ENCODE measurements at places on chromosomes 6 and 20.

DNA sequence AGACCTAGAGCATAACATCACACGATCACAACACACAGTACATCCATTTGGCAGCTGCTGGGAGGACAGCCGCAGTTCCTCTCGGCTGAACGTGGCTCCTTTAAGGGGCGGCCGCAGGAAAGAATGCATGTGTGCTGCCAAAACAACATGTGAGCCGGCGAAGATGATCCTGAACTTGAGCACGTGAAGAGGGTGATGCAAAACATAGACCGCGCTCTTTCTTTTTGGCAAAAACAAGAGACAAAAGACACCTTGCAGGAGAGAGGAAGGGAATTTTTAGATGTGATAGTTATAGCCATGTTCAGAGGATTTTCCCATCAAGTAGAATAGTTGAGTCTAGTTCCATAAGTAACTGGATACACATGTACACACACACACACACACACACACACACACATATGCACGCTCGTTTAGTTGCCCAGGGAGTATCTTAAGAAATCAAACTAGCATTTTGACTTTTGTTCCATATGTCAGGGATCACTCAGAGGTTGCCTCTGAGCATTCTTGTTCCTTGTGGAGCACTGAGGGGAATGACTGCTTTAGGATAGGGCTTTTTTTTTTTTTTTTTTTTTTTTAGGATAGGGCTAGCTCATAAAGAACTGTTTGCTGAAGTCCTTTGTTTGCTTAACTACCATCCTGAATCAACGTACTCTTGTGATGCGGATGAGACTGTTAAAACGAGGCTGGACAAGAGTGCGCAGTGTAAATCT is 21.7 kb upstream of the RANBP9 start:
- DNase-seq: no peak

GRCh38 chr6:19535351-19535750 is 301.8 kb upstream of the ID4 start:
- no peak for DNase-seq

GRCh38 chr6:169626649-169627048 is 75.2 kb downstream of the WDR27 start:
- no peak for DNase-seq

GRCh38 chr6:90123831-90124230 is 172.8 kb downstream of the BACH2 start:
- no peak for DNase-seq

- DNase-seq: no peak
These were observed at the start of gene RSPO3 for GRCh38 chr6:127118298-127119101. Gene RSPO3 (plus strand): TSS chr6:127118671. CDS start chr6:127119193, 522 bp downstream.

DNA sequence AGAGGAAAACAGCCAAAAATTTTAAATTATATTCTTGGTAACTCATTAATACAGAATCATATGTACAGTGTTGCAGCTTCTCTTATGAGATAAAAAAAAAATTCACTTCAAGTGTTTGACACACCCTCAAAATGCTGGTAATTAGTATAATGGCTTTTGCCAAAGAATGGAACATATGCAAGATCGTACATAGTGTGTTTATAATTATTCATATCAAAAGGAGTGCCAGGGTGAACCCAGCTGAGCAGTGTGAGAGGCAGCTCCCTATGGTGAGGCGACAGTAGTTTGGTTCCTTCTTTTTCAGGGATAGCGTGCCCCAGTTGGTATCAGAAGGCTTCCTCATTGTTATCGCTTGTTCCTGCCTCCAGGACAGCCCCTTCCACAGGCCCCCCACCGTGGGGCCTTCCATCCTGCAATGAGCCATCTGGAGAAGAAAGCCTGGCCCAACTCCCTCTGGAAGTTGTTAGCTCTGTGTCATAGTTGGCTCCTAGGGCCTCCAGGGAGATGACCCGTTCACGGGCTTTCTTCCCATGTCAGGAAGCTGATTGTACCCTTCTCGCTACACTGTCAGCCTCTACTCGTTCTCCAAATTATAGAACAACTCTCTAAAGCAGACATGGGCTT is 150.7 kb downstream of the FRK start:
- no peak for DNase-seq

DNA sequence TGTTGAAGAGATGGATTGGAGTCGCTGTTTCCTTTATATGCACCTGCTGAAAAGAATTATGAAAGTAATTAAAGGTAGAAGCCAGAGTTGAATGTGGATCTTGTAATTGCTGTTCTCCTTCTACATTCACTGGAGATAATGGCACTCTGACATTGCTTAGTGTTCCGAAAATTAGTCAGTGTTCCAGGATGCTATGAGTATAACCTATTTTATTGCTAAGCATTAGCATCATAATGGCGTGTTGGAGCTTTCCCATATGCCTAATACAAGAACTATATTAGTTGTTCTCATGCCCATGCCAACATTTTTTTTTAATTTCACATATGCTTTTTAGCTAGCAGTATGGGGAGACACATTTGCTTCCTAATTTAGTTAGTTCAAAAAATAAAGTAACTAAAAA is 236.4 kb downstream of the ARHGAP18 start:
- DNase-seq: no peak

DNA sequence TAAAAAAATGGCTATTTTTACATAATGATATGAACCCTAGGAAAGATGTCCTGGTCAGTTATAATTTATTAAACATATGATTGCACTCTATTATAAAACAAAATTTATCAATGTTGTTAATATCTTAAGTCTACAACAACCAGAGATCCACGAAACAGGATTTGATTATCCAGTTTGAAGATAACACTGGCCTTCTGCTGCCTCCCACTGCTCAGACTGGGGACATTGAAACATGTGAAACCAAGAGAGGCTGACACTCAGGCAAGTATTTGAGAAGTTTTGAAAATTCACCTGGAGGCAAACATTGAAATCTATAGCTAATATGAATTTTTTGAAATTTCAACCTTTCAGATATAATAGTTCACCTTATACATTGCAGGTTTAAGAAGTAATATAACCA is 219.3 kb upstream of the HSF2 start:
- DNase-seq: no peak

- DNase-seq: no peak
These were observed 31.5 kb upstream of the TGM2 start for GRCh38 chr20:38196592-38196991.

DNA sequence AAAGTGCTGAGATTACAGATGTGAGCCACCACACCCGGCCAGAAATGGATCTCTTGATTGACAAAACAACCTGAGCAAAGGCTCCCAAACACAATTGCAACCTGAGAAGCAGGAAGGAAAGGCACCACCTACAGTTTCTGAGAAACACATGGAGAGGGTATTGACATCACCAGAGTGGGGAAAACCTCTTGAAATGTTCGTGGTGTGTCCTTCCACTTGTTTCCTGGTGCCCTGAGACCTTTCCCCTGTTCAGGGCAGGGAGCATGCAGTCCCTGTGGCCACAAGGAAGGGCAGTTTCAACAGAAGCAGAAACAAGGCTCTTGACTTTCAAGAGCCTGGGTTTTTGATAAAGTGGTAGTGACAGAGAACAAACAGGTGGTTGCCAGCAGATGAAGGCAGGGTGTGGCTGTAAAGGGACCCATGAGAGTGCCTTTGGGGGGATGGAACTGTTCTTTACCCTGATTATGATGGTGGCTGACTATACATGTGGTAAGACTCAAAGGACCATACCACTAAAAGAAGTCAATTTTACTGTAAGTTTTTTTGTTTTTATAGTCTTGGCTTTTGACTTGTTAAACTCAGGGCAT is 3.2 kb upstream of the BPIFA1 start:
- no peak for DNase-seq

DNA sequence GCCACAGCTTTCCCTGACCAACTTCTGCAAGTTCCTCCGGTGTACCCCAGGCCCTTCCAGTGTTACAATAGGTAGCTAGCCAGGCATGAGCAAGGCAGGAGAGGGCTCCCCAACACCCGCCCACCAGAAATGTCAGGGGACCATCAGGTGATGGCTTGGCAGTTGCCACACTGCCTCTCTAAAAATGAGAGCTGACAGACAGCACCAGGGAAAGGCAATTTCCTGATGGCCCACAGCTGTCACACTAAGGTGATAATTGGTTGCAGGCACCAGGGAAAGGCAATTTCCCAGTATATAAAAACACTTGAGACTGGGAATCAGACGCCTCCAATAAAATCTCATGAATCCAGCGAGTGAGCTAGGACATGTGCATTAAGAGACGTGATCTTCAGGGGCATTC is 49.9 kb downstream of the PXDC1 start:
- DNase-seq: no peak

DNA sequence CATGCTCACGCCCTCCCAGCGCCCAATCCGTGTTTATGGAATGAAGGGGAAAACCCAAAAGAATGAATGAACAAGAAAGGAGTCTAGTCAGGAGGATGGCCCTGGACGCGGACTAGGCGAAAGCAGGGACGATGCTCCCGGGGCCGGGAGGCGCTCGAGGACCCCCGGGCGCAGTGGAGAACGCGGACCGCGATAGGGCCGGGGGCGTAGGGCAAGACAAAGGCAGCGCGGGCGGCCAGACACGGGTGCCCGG is 758 bp downstream of the GCLC start:
- DNase-seq: no peak

- DNase-seq: no peak
These were observed 3.7 kb downstream of the FAM162B start for GRCh38 chr6:116761779-116762178.

DNA sequence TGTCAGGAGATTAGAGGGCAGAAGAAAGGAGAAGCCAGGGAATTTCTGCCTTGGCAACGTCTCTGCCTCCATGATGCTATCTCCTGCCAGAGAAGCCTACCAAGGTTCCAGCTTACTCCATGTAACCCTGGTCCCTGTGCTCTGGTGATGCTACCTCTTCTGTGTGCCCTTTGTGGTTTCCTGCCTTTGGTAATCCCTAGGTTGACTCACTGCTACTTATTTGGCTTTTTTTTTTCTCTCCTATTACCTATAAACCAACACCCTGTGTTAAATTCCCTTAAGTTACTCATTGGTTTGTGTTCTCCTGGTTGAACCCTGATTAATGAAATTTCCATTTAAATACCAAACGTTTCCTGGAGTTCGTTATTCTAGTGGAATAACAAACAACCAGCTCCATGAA is 527.8 kb upstream of the FLRT3 start:
- DNase-seq: no peak

GRCh38 chr6:99467509-99468106 is 42.5 kb upstream of the PNISR start:
- no peak for DNase-seq

GRCh38 chr6:42742116-42742894 is 3.6 kb downstream of the TBCC start:
- no peak for DNase-seq

- no peak for DNase-seq
These were observed 1.3 kb downstream of the ZGPAT start for GRCh38 chr20:63709149-63709527.

DNA sequence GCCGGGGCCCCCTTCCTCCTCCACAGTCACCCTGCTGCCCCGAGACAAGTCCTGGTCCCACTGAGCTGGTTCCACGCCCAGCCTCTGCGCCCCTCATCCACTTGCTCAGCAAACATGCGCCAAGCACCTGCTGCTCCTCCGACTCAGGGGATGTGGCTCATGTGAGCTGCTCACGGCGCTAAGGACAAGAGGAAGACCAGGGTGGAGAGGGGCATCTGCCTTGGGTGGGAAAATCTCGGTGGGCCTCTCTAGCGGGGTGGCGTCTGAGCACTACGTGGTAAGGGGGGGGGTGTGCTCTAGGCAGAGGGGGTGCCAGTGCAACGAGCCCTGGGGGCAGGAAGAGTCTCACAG is 4.5 kb downstream of the LAMA5 start:
- DNase-seq: no peak
